ENCODE measurements at places on chromosomes 1 and 21.

GRCh38 chr1:160776178-160776577 is 19.8 kb upstream of the LY9 start:
- DNase-seq: no peak

GRCh38 chr1:18955131-18955440 is 1.4 kb downstream of the IFFO2 start:
- DNase-seq: no peak

- no peak for DNase-seq
Observed at GRCh38 chr1:81582467-81582986, 218.2 kb upstream of the ADGRL2 start.

DNA sequence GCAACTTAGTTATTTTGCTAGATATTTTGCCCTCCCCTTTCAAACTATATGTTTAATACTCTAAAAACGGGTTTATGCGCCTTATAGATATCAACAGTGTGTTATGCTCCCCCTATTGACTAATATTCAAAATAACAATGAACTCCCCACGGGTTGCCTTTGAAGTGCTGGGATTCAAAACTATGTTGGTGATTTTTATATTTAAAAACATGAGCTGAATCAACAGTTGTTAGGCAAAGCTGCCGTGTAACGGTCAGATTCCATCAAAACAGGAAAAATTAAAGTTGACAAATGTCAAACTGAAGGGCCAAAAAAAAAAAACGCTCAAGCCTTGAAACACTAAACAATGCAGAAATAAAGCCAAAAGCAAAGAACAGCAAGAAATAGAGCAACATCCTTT is 2.5 kb downstream of the TGFBR3 start:
- DNase-seq: no peak

GRCh38 chr1:153353226-153353947 is 4.3 kb upstream of the S100A9 start:
- no peak for DNase-seq

- no peak for DNase-seq
Observed at GRCh38 chr1:4689271-4689935, 35.0 kb downstream of the AJAP1 start.
